SJSA1 (cell line): ENCODE measurements at places on chromosomes 2 and 18. TPM values are rescaled to one million over a fixed set of nuclear protein-coding genes. Genes with fewer than 3 reads are reported as not detected.

The CFAP65 gene
- not detected in 2 replicates for total RNA-seq

DNA sequence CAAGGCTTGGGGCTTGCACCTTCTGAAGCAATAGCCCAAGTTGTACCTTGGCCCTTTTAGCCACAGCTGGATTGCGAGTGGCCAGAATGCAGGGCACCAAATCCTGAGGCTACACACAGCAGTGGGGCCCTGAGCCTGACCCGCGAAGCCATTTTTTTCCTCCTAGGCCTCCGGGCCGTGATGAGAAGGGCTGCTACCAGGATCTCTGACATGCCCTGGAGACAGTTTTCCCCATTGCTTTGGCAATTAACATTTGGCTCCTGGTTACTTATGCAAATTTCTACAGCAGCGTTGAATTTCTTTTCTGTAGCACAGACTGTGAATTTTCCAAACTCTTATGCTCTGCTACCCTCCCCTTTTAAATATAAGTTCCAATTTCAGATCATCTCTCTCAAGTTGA lies 54.5 kb downstream of the MOCOS start:
- no peak for DNase-seq

The ST6GAL2 gene
- not detected in 2 replicates for total RNA-seq

DNA sequence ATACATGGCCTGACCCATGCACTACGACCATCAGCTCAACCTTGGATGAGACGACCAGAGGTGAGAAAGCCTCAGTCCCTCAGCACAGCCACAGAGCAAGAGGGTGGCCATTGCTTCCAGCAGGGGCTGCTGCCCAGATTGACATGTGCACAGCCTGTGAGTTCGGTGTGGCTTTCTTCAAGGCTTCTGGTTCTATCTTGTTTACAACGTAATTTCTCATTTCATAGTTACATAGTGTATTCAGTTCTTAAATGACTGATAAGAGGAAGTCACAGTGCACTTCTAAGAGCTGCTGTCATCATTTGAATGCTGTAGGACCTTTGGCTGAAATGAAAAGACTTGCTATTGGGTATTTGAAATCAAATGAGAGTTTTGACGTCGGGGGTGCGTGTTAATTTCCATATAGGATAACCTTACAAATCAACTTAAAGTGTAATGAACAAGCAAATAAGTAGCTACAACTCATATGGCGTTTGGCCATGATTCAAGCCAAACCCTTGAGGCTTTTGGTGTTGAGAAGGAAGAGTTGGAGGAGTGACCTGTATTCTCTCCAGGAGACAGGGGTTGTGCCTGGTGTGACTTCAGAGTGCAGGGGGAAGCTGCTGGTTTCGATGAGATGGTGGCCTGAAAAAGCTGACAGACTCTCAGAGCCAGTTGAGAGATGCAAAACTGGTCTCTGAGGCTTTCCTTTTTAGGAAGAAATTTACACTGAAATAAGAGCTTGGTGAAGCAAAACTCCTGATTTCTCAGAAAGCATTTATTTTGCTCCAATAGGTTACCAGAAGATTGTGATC lies 51.0 kb downstream of the TSHZ1 start:
- no peak for DNase-seq

- DNase-seq, result no peak
Observed at GRCh38 chr2:126515471-126515870, 140.5 kb upstream of the GYPC start.

DNA sequence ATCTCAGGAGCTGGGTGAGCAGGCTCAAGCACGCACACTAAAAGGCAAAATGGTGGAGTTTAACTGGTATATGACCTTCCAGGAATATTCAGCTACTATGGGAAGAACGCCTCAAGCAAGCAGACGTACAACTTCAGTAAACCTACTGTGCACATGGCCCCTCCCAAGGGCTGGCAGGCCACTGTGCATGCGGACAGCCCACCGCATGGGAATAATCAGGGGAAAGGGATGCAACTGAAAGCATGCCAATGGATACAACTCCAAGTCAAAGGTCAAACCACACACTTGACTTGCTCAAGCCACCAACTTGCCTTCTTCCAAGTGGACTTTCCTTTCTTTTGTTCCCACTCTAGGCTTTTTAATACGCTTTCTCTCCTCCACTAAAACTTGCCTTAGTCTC lies 121.6 kb upstream of the SNTG2 start:
- no peak for DNase-seq

- peak; percentile 87 for DNase-seq
Observed at GRCh38 chr2:172693037-172693436, 42.6 kb upstream of the RAPGEF4 start.

- DNase-seq, result no peak
Observed at GRCh38 chr2:132597831-132598230, 72.2 kb downstream of the LYPD1 start.

- DNase-seq, result no peak
Observed at GRCh38 chr2:120167272-120167671, 55.9 kb downstream of the TMEM185B start.

The EIF5B gene
- 15.2 and 26.9 TPM in 2 replicates for total RNA-seq
